ENCODE measurements at places on chromosomes 11 and 22. TPM values are rescaled to one million over a fixed set of nuclear protein-coding genes. Genes with fewer than 3 reads are reported as not detected.
A peak's percentile ranks its signal among the peaks of the same experiment; 100 is the strongest.

Gene ELFN2
- under 0.01 TPM for total RNA-seq

Gene OR1S2
- not detected for total RNA-seq

Gene HPS4
- 11.8 TPM for total RNA-seq

Gene TSPAN32
- not detected for total RNA-seq

Gene CRYAB
- 0.22 TPM for total RNA-seq

Gene RASL10A
- 1.5 TPM for total RNA-seq

Gene GATD1
- 21.4 TPM for total RNA-seq

Gene POTEH
- total RNA-seq, result under 0.01 TPM

Gene MYOD1
- total RNA-seq, result not detected

GRCh38 chr11:120035756-120036155, 102.2 kb downstream of the TRIM29 start:
- no peak for DNase-seq

DNA sequence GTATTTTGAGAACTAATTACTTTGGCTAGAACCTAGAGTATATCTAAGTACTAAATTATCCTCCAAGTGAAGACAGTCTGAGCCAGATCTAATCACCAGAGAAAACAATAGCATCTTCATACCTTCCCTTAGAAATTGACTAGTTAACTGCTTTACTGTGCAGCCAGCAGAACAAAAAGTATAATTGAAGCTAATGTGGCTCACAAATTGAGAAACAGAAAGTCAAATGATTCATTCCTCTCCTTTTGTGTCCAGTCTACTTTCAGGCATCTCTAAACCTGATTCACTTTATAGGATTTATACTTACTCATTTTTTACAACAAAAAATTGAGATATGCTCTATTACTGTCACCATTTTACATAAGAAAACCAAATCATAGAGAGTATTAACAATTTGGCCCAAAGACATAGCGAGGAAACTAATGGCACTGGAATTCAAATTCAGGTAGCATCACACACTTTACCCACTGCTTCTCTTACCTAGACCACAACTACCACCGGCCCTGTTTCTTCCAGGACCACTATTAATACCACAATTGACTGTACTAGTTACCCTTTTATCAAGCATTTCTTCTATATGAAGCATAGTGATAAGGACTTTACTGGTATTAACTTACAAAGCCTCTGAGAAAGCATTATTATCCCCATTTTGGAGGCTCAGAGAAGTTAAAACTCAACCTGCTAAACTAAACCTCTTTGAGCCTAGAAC, 1402.6 kb upstream of the TENM4 start:
- DNase-seq, result no peak

GRCh38 chr11:129960216-129961214, 42.1 kb downstream of the PRDM10 start:
- DNase-seq, result peak; percentile 81

DNA sequence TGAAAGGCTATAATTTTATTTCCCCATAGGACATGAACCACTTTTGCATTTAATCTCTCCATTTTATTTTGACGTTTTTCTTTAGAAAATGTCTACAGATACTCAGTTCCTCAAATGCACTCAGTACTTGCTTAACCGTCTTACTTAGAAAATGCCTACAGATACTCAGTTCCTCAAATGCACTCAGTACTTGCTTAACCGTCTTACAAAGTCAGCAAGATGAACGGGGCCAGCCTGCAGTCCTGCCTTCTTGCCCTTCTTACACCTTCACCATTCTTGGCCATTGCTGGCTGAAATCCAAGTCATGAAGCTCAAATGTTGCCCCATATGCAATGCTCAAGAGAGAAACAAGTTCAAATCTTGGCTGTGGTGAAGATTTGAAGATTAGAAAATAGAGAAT, 34.1 kb downstream of the CSNK2A3 start:
- no peak for DNase-seq

- no peak for DNase-seq
These were observed 35.6 kb downstream of the MYH9 start for GRCh38 chr22:36351921-36352802.

DNA sequence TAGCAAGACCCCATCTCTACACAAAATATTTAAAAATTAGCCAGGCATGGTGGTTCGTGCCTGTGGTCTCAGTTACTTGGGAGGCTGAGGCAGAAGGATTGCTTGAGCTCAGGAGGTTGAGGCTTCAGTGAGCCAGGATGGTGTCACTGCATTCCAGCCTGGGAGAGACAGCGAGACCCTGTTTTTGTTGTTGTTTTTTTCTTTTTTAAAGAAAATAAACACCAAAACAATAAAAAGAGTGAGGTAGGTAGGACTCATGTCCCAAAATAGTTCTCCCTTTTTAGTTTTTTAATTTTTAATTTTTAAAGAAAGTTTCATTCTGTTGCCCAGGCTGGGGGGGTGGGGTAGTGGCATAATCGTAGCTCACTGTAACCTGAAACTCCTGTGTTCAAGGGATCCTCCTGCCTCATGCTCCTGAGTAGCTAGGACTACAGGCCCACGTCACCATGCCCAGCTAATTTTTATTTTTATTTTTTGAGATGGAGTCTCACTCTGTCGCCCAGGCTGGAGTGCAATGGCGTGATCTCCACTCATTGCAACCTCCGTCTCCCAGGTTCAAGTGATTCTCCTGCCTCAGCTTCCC, 25.5 kb upstream of the MALAT1 start:
- DNase-seq, result no peak

DNA sequence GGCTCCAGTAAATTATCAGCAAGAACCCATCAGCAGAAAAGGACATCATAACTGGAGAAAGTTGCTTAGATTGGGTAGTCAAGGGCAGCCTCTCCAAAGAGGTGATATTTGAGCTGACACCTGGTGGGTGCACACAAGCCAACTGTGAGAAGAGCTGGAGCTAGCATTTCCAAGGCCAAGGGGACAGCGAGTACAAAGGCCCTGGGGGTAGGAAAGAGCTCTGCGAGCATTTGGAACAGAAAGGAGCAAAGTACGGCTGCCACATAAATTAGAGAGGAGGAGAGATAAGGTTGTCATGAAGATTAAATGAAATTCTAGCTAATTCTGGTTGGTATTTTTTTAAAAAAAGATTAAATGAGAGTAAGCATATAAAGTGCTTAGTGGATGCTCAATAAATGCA, 21.7 kb upstream of the SMCO4 start:
- DNase-seq, result no peak

GRCh38 chr22:29717789-29718188, 2.0 kb upstream of the CABP7 start:
- DNase-seq, result no peak

GRCh38 chr22:50270666-50271394, 650 bp upstream of the MAPK11 start:
- peak; percentile 54 for DNase-seq

- DNase-seq, result no peak
These were observed 8.2 kb upstream of the HSPA8 start for GRCh38 chr11:123069908-123070821.

GRCh38 chr11:116605543-116606459, 167.0 kb downstream of the BUD13 start:
- DNase-seq, result peak; percentile 57

DNA sequence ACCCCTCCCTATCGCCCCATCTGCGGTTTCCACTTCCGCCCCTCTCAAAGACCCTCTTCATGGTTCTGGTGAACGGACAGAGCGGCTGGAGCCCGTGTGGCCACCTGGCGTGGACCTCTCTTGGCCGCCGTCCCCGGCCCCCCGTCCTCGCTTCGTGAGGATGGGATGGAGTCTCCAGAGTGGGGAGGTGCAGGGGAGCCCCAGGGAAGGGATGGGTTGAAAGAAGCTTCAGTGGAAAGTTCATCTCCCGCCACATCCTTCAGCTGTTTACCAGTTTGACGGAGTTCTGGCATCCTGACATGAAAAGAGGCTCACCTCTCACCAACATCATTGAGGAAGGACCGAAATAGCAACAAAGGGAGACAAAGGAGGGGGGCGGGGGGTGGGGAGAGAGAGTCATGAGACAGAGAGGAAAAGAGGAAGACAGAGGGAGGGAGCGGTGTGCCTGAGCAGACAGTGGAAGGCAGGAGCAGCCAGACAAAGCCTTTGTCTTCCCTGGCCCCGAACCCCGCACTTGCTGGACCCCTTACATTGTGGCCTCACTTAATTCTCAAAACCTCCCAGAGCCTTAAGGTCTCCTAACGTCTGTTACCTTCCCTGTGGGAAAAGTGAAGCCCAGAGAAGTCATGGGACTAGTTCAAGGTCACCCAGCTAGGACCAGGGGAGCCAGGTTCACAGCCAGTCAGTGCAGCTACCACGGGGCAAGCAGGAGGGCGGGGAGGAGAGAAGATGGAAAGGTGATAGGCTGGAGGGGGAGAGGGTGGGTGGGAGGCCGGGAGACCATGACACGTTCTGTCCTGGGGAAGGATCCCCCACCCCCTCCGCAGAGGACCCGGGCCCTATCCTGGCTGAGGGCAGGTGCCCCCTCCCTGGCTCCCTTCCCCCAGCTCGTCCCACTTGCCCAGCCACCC, 54.9 kb downstream of the CD6 start:
- no peak for DNase-seq

Data from lung microvascular endothelial cell (primary cell).